ENCODE measurements at places on chromosomes 2 and 18. TPM values are rescaled to one million over a fixed set of nuclear protein-coding genes. Genes with fewer than 3 reads are reported as not detected.

RSAD2 gene
- 1.9 TPM for total RNA-seq

GRCh38 chr18:49967636-49968313 is 154.4 kb upstream of the ACAA2 start:
- no peak for DNase-seq

DNA sequence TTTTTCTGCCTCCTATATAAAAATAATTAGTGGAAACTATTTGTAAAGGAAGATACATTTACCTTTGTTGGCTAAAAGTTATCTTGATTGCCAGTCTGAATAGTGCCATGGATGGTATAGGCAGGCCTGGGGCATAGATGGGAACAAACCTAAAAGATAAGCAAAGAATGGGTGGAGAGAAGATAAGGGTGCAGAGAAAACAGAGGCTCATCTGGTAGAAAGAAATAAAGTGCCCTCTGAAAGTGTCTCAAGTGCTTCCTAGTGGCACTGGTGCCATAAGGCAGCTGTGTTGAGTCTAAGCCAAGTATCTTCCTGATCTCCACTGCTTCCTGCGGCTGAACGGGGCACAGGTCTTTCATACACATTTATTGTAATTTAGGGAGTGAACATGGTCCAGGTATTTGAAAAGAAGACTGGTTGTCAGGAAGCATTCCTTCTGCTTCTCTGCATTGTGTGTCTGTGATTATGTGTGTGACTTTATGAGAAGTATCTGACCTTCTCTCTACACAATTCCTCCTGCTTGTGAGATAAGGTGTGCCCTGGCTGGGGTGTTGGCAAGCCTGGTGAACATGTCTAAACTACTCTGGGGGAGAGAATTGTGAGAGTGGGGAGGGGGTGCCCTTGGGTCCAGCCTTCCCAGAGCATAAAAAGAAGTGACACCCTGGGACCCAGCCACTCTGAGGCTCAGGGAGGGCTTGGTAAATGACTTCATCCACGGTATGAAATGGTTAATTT is 280.5 kb downstream of the CAMKMT start:
- no peak for DNase-seq

SULT1C4 gene
- total RNA-seq = 27.2 TPM

GRCh38 chr18:12990641-12990966 is 558 bp upstream of the CEP192 start:
- no peak for DNase-seq

GRCh38 chr2:220753486-220753885 is 818.6 kb downstream of the EPHA4 start:
- DNase-seq = no peak

DNA sequence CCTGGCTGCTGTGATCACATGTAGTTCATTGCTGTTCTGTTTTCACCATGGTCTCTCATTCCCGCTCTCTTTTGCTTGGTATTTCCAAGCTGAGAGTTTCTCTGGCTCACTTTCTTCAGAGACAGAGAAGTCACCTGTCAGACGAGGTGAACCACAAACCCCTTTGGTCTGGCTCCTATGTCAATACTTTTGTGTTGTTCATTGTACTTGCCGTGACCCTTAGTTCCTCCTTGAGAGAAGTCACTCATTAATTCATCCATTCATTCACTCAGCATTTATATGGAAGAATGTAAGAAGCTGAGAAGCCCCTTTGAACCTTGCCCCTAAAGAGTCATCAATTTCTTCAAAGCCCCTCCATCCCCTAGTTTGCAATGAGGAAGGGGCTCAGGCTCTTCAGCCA is 15.2 kb downstream of the MCFD2 start:
- DNase-seq = no peak

PLCD4 gene
- total RNA-seq = 0.47 TPM

GDF7 gene
- 0.15 TPM for total RNA-seq

FSIP2 gene
- 0.61 TPM for total RNA-seq

CD8B gene
- total RNA-seq = 1.5 TPM

SP140 gene
- total RNA-seq = 2.0 TPM

GRCh38 chr2:160401895-160402294 is 91.7 kb downstream of the RBMS1 start:
- DNase-seq = no peak

DNA sequence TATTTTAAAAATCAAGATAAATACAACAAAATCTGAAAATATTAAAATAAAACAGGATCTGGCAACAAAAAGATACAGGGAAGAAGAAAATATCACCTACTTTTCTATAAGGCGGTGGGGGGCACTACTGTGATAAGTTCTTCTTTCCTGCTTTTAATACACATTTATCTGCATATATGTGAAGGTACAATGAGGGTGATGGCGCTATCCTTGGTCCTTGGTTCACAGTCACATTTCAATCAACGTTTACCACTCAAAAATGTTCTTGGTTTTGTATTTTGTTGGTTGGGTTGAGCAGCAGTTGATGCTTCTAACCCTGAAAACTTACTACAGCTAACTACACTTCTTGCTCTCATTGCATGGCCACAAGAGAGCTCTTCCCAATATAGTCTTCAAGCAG is 112.4 kb downstream of the COL6A3 start:
- DNase-seq = no peak

GRCh38 chr2:221420245-221420644 is 151.9 kb downstream of the EPHA4 start:
- DNase-seq = no peak

DNA sequence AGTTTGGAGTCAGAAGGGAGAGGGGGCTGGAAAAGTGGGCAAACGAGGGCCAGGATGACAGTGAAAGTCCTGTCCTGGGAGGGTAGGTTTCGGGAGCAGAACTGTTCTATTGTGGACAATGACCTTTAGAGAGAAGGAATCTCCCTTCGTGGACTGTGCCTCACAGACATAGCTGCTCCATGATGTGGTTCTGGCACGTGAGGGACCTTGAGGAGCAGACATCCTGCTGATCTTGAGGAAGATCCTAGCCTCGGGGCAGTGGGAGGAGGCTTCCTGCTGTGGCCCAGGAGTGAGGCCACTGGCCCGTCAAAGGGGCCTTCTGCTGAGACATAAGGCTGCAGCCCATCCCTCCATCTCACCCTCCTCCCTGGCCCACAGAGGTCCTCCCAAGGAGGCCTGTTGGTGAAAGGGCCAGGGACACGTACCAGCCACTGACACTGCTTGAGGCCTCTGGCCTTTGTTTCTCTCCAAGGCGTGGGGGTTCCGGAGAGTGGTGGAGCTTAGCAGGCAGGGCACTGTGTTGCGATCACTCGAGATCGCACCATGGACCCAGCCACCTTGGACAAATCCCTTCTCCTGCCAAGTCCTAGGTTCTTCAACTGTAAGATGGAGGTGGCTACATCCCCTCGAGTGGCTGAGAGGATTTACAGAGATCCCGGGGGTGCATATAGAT is 167.2 kb downstream of the CELF4 start:
- no peak for DNase-seq

ACADL gene
- 18.0 TPM for total RNA-seq

GRCh38 chr2:108217211-108217610 is 22.6 kb upstream of the SULT1C3 start:
- DNase-seq = no peak

DNA sequence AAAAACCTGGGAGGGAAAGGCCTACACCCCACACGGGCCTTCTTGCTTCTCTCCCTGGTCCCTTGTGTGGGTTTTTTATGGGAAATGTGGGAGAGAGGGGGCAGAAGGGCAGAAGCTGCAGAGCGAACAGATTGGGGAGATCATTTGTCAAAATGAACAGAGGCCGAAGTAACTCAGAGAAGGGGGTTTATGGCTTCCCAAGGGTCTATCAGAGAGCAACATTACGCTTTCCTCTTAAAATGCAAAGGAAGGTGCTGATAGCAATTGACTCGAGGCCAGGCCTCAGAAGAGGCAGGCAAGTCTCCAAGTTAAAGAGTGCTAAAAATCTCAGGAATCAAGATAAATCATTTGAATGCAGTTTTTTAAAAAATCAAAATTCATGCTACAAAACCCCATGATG is 101.5 kb downstream of the SGPP2 start:
- DNase-seq = no peak

- DNase-seq = peak; percentile 61
Observed at GRCh38 chr2:240916571-240917008, 10.5 kb downstream of the CROCC2 start.

RPE gene
- total RNA-seq = 38.2 TPM

SERPINB7 gene
- total RNA-seq = 0.12 TPM

DNA sequence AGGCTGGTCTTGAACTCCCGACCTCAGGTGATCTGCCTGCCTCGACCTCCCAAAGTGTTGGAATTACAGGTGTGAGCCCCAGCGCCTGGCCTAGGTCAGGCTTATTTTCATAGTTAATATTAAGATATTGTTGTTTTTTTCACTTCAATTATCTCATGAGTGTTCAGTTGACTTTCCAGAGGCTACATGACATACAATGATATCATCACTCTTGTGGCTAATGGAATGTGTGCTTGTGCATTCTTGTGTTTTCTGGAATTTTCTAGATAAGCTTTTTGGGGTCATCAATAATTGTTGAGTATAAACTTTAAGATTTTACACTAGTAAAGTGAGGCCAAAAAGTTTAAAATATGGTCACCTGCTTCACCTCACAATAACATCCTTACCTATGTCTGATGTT is 180.9 kb downstream of the FIGN start:
- DNase-seq = no peak

DNA sequence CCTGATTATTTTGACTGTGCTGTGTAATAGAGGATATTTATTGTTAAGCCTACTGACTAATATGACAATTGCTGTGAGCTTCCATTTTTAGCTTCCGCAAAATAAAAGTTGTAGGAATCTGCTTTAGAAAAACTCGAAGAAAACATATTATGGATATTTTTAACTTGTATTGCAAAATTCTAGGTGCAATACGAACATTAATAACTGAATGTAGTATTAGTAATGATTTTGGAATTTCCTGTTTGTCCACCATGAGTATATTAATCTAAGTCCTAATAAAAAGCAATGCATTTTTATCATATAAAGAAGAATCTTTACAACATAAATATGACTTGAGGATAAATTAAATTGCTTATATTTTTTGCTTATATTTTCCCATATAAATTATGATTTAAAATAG is 2.4 kb upstream of the DSC3 start:
- DNase-seq = no peak

DNA sequence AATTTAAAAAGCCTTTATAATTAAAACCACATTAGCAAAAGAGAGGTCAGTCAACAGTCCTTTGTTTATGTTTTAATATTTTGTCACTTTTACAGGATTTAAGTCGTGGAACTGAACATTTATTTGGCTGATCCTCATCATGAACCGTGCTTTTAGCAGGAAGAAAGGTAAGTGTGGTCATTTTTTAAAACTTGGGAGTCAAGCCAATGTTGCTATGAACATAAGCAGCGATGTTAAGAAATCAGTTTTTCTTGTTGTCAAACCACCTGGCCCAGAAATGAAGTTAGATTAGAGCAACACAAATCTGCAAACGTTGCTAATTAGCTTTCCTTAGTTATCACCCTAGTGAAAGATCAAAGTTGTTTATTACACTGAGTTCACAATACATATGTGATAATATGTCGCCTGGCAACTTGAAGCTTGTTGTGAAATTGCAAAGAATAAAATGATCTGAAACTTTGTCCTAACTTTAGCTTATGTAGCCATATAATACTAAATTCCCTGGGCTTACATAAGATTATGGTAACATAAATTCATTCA is 186.0 kb downstream of the GULP1 start:
- DNase-seq = no peak

DNA sequence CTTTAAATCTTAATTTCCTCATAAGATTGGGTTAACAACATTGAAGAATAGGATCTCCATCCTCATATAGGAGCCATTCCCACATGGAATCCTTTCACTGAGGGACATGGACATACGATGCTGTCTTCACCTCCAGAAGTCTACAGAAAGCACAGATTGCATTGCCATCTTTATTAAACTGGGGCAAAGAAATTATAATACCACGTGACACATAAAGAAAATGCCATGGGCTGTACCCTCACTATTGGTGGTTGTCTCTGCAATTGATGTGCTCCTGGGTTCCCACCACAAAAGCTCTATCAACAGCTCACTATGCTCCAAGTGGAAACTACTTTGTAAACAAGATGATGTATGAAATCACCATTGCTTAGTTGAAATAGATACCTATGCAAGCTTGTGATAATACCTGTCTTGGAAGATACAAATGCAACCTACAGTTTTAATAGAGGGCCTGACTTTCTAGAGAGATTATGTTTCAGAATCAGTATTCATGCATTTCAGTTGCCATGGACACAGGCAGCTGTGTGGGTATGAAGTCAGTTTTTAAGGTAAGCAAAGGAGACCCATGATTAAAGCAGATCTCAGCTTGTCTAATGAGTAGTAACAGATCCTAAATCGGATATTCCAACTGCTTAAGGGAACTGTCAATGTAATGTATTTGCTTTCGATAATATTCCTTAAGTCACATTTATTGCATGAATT is 337.0 kb downstream of the RAD51AP2 start:
- DNase-seq = no peak

DNA sequence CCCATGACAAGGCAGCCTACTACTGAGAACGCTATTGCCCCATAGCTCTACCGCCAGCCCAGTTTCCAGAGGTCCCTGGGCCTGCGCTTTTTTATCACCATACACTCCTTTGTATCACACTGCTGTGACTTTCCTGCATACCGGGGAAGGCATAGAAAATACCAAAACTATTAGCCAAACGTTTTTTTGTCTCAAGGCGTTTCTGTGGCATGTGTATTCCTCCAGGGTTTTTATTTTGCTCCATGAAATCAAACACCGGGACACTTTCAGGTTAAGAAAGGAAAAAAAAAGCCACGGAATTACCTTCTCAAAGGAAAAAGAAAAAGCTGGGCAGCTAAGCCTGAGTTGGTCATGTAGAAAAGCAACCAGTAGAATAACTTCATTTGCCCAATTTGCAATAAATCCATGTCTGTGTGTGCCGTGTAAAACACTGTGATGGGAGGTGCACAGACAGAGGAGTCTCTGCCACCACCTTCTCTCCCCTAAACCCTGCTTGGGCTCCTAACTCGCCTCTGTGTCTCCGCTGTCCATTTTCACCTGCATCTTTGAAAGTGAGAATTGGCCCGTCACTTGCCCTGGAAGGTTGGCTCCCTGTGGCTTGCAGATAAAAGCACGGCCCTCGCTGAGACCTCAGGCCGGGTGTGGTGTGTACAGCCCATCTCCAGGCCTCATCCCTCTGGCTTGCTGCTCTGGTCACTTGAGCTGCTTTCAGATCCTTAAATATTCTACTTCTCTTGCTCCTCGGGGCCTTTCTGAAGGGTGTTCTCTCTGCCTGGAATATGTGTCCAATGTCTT is 1.7 kb downstream of the AMER3 start:
- DNase-seq = no peak

DNA sequence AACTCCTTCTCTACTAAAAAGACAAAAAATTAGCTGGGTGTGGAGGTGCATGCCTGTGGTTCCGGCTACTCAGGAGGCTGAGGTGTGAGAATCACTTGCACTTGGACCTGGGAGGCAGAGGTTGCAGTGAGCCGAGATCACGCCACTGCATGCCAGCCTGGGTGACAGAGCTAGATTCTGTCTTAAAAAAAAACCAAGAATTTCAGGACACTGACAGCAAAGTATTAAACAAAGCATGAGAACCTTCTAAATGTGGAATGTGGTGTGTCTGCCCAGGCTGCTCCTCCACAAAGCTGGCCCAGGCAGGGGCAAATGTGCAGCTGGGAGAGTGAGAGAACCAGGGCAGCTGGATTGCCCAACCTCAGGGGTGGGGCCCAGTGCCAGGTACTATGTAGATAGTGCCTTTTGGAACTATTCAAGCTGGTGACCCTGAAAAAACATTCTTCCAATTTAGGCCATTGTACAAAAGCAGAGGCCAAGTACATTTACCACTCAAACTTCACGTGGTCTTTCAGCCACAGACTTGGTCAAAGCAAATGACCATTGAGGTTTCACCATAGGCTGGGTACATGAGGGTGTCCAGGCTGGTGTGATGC is 6.7 kb upstream of the UGT1A5 start:
- DNase-seq = no peak

GRCh38 chr18:11494107-11494506 is 115.3 kb upstream of the SLC35G4 start:
- no peak for DNase-seq

ANO7 gene
- total RNA-seq = 2.2 TPM

FNDC4 gene
- 64.0 TPM for total RNA-seq
